ENCODE measurements at places on chromosomes 2 and 18.
A peak's percentile ranks its signal among the peaks of the same experiment; 100 is the strongest.

- peaks cover 23% of the 10 kb centered on the region for H3K4me1 ChIP-seq
- H3K4me3 ChIP-seq = no peak overlapping the region
- no peak overlapping the region for H3K27ac ChIP-seq
Observed at GRCh38 chr18:29157905-29158304, 981.0 kb upstream of the CDH2 start.

DNA sequence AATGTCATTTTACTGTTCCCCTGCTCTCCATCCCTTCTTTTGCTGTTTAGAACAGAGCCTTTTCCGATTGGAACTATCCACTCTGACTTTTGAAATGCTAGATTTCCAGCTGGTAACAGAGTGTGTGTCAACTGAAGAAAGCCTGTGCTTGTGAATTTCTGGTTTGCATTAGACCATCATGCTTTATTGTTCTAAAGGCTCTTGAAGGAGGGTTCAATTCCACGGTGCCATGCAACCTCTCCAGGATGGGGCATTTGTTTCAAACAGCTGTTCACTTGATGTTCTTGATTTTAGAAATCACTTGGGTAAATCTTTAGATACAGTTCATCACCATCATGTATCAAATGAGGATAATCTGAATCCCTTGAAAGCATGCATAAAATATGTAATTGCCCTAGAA is 156.7 kb downstream of the QPCT start:
- DNase-seq = no peak
- H3K27me3 ChIP-seq = no peaks in the 10 kb centered on the region
- no peaks in the 10 kb centered on the region for H3K36me3 ChIP-seq
- H3K27ac ChIP-seq = no peak overlapping the region
- no peaks in the 10 kb centered on the region for H3K4me1 ChIP-seq
- H3K4me3 ChIP-seq = no peak overlapping the region

- H3K4me1 ChIP-seq = peaks cover 1% of the 10 kb centered on the region
- no peaks in the 10 kb centered on the region for H3K27me3 ChIP-seq
- no peak for DNase-seq
- H3K27ac ChIP-seq = no peak overlapping the region
Observed at GRCh38 chr2:127058246-127058953, 48.6 kb downstream of the BIN1 start.

- no peak overlapping the region for H3K4me3 ChIP-seq
- H3K4me1 ChIP-seq = peaks cover 12% of the 10 kb centered on the region
Observed at GRCh38 chr2:191304939-191305875, 60.0 kb downstream of the MYO1B start.

DNA sequence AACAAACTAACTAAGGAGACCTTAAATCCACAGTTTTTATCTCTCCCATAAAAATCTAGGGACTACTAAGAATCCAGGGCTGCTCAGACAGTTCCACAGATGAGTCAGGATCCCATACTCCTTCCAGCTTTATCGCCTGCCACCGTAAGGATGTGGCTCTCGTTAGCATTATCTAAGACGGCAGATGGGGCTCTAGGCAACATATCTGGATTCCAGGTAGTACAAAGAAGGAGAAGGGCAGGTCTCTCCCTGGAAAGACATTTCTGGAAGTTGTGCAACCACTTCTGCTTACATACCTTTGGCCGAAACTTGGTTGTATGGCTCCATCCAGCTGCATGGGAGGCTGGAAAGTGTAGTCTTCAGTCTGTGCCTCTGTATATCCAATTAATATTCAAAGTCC is 149.4 kb downstream of the SP3 start:
- no peak overlapping the region for H3K4me3 ChIP-seq
- no peak overlapping the region for H3K27ac ChIP-seq
- peak; percentile 51 for DNase-seq
- no peaks in the 10 kb centered on the region for H3K36me3 ChIP-seq

- no peak for DNase-seq
- H3K4me1 ChIP-seq = peaks cover under 1% of the 10 kb centered on the region
- H3K36me3 ChIP-seq = no peaks in the 10 kb centered on the region
Observed at GRCh38 chr2:233795735-233796171, 17.6 kb downstream of the MROH2A start.

GRCh38 chr2:24919037-24919505 is 966 bp downstream of the ADCY3 start:
- H3K36me3 ChIP-seq = no peaks in the 10 kb centered on the region
- peak overlapping the region; percentile 69 for H3K4me3 ChIP-seq
- peak; percentile 29 for DNase-seq

DNA sequence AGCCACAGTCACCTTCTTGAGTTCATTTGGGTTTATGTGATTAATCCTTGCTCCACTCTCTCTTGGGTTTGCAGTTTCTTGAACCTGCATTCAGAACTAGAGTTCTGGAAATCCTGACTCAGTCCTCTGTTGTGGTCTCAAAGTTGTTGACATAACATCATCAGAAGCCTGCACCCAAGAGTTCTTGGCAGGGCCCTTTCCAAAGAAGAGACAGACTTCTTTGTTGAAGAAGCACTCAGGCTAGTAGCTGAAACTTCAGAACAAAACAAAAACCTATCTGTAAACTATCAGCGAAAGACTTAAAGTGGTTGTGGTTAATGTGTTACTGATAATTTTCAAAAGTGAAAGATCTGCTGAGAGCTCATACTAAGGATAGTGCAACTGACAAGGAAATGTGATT is 120.8 kb downstream of the FAM168B start:
- H3K36me3 ChIP-seq = no peaks in the 10 kb centered on the region
- no peak overlapping the region for H3K4me3 ChIP-seq
- H3K27ac ChIP-seq = no peak overlapping the region
- no peak for DNase-seq
- H3K27me3 ChIP-seq = no peaks in the 10 kb centered on the region

DNA sequence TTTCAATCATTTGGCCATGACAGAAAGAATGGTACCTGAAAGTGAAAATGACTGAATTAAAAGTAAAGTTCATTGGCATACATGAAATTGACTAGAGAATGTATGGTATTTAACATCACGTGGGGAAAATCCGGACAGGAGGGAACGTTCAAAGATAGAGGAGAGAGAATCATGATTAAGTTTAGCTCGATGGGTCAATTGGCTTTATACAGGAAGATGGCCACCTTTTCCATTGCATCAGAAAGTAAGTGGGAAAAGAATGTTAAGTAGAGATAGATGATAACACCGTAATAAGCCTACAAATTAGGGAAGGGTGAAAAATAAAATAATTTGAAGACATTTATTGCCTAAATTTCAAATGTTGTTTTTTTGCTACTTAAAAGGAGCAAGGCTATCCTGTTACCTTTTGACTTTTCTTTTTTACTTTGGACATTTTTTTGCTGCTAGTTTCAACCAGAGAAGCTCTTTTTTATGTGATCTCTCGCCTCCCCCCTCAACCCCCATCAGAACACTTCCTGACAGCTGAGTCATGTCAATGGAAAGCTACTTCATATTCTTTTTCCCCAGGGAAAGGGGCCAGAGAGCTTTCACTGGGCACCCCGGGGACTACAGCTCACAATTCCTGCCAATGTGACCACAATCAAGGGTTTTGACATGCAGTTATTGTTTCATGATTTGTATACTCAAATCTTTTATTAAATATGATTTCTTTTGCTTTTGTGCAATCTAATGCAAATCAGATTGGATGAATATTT is 767 bp upstream of the CCDC102B start:
- H3K4me1 ChIP-seq = no peaks in the 10 kb centered on the region
- H3K27me3 ChIP-seq = no peaks in the 10 kb centered on the region
- no peaks in the 10 kb centered on the region for H3K36me3 ChIP-seq
- no peak overlapping the region for H3K4me3 ChIP-seq
- no peak overlapping the region for H3K27ac ChIP-seq

DNA sequence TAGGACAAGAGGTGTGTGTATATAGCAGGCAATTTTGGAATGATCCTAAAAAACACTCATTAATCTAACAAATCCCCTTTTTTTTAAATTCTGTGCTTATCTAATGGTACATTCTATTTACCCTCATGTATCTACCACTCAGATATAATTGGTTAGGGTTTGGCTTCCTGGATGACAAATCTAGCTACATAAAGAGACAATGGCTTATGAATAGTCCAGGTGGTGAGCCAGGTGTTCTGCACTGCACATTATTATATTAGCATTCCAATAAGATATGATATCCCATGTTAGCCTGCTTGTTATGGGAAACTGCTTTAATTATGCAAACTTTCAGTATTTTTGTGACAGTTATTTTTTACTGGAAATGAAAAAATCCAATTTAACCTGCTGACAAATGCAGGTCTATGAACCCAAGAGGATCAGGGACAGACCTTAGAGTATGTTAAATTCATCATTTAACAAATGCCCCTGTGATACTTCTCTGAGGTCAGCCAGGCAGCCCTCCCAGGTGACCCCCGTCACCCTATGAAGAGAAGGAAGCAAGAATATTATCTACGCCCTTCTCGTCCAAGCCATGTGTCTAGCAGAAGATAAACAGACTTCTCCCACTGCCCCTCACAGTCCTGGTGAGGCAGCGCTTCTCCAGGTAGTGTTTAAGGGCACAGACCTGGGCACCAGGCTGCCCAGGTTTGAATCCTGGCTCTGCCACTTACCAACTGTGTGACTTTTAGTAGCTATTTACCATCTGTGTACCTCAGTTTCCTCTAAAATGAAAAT is 83.0 kb downstream of the ADD2 start:
- no peak overlapping the region for H3K4me3 ChIP-seq
- no peaks in the 10 kb centered on the region for H3K36me3 ChIP-seq
- DNase-seq = no peak
- H3K27me3 ChIP-seq = peaks cover 9% of the 10 kb centered on the region

GRCh38 chr2:134782792-134783191 is 55.6 kb upstream of the ACMSD start:
- H3K27ac ChIP-seq = no peak overlapping the region
- no peaks in the 10 kb centered on the region for H3K36me3 ChIP-seq
- no peaks in the 10 kb centered on the region for H3K4me1 ChIP-seq
- H3K4me3 ChIP-seq = no peak overlapping the region

- H3K36me3 ChIP-seq = no peaks in the 10 kb centered on the region
- no peaks in the 10 kb centered on the region for H3K4me1 ChIP-seq
- H3K27me3 ChIP-seq = no peaks in the 10 kb centered on the region
- no peak overlapping the region for H3K4me3 ChIP-seq
Observed at GRCh38 chr18:24491927-24492834, 31.7 kb downstream of the HRH4 start.

DNA sequence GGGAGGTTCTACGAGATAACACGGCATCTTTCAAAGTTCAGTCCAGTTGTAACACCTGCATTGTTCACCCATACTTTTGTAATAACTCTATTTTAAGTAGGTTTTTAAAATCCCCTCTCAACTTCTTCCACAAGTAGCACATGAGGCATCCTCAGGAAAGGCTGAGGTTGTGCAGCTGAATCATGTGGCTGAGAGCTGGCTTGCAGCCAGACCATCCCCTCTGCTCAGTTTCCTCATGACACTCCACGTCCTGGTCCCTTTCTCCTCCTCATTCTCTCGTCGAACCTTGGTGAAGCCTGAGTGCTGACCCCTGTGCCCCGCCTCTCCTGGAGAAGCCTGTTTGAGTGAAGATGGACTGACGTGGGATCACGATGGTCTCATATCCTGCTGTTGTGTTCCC is 42.5 kb downstream of the POU3F3 start:
- no peaks in the 10 kb centered on the region for H3K4me1 ChIP-seq
- DNase-seq = peak; percentile 3
- H3K27me3 ChIP-seq = peaks cover 79% of the 10 kb centered on the region
- no peaks in the 10 kb centered on the region for H3K36me3 ChIP-seq

DNA sequence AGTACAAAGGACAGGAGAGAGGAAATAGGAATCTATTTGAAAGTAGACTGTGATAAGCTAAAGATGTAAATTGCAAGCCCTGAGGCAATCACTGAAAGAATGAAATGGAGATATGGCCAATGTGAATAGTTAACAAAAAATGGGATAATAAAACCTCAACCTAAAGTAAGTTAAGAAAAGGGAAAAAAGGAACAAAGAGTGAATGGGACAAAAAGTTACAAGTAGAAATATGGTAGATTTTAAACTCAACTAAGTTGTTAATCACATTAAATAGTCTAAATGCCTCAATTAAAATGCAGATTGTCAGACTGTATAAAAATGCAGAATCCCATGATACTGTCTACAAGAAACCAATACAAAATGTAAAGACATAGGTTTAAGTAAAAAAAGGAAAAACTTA is 165.2 kb upstream of the RBMS1 start:
- no peaks in the 10 kb centered on the region for H3K27me3 ChIP-seq
- no peak overlapping the region for H3K4me3 ChIP-seq
- no peaks in the 10 kb centered on the region for H3K36me3 ChIP-seq
- H3K4me1 ChIP-seq = no peaks in the 10 kb centered on the region

DNA sequence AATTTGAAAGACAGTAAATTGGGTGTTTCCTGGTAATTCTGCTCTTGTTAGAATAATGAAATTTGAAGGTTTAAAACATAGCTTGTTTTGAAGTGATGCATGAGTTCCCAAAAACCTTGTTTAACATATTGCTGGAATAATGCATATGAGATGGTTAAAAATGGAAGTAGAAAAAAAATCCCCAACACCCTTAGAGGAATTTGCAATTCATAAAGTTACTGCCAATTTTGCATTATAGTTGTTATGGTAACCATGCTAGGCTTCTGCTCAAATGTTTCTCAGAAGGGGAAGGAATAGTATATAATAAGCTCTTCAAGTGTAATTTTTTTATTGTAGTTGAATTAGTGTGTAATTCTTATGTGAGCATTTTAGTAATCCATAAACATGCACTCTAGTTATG is 49.1 kb downstream of the FASTKD2 start:
- H3K4me3 ChIP-seq = no peak overlapping the region
- no peak for DNase-seq
- H3K27ac ChIP-seq = no peak overlapping the region
- H3K4me1 ChIP-seq = no peaks in the 10 kb centered on the region

DNA sequence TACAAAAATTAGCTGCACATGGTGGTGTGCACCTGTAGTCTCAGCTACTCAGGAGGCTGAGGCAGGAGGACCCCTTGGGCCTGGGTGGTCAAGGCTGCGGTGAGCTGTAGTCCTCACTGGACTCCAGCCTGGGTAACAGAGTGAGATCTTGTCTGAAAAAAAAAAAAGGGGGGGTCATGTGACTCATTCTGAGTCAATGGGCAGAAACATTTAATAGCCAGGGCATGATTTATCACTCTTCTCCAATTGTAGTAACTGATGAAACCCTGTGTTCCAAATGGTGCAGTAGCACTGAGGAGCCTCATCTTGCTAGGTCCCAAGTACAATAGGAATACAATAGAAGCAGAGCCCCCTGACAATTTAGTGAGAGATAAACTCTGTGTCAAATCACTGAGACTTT is 78.9 kb upstream of the CCDC68 start:
- no peaks in the 10 kb centered on the region for H3K4me1 ChIP-seq
- H3K4me3 ChIP-seq = no peak overlapping the region
- H3K36me3 ChIP-seq = no peaks in the 10 kb centered on the region
- no peaks in the 10 kb centered on the region for H3K27me3 ChIP-seq

DNA sequence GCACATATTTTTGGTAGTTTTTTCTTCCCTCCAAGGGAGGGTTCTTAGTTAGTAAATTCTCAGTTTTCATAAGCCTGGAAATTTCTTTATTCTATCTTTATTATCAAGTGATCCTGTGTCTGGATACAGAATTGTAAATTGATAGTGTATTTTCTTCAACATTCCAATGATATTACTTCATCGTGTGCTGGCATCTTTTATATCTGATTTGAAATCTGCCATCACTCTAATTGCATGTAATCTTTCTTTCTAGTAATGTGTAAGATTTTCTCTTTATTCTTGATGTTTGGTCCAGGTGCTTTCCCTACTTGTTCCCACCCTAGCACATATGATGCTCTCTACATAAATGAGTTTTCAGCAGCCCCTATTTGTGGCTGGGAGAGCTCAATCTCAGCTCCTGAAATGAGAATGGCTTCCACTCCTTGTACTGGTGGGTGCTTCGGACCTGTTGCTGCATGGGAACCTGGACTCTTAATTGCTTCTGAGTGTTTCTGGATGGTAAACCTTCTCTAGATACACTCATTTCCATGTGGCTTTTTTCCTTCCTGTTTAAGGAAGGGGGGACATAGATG is 102.7 kb downstream of the SMIM21 start:
- no peak overlapping the region for H3K27ac ChIP-seq
- no peak for DNase-seq
- H3K4me1 ChIP-seq = no peaks in the 10 kb centered on the region
- H3K4me3 ChIP-seq = no peak overlapping the region
- no peaks in the 10 kb centered on the region for H3K36me3 ChIP-seq
